ENCODE measurements at places on chromosomes 1 and 21.

DNA sequence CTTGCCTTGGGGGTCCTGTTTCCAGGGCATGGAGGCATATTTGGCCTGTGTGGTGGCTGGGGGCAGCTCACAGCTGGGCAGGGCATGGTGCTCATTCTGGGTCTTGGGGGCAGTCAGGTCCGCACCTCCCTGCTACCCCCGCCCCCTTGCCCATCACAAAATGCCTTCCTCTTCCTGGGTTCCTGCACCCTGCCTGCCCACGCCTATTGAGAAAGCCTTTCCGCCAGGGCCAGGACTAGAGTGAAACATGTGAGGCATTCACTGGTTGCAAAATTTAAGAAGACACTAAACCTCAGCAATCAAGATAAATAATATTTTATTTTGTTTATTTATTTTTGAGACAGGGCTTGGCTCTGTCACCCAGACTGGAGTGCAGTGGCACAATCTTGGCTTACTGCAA lies 19.7 kb downstream of the PTAFR start:
- no peak for DNase-seq

DNA sequence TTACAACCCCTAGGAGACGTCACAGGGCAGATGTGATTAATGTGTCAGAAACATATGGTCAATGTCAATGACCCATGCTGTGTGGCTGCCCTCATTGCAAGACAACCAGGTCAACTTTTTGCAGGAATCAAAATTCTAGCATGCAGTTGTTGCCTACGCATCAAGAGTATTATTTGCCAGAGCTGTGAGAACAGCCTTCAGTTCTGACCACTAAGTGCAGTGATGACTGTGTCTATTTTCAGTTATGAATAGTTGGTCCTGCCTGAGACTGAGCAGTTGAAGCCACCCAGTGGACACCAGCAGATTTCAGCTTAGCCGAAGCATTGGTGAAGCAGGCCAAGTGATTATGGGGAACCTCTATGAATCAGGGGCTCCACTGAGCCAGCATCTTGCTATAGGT lies 47.3 kb downstream of the LYPLAL1 start:
- no peak for DNase-seq

DNA sequence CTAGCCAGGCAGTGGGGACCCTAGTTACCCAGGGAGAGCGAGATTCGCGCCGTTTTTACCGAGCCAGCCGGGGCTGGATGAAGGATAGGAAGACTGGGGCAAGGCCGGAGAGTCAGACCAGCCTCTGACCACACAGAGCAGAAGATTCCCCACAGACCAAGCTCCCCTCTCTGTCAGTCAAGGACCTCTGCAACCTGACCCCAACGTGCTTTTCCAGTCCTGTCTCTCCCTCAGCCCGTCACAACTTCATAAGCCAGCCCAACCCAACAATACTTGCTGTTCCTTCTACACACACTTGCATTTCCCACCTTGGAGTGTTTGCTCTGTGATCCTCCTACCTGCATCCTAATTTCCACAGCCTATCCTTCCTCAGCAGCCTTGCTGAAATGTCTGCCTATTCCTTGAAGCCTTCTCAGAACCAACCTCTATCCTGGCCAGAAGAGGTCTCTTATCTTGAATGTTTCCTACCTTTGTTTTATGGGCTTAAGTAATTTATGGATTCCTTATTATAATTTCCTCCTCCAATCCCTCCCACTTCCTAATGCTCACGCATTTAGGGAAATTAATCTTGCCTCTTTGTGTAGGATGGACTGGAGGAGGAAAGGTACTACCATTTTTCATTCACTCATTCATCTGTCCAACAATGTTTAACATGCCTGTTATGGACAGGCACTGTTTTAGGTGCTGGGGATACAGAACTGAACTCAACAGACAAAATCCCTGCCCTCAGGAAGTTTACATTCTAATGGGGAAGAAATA lies at the start of gene GSTM3:
Gene GSTM3 (minus strand): TSS at position 424 of the 759 bp plus-strand sequence. CDS start 751 bp downstream, outside the sequence.
- no peak for DNase-seq

GRCh38 chr1:52723260-52723659 lies 3.0 kb upstream of the ZYG11B start:
- DNase-seq = no peak

GRCh38 chr1:229694053-229694693 lies 68.1 kb downstream of the URB2 start:
- no peak for DNase-seq

- no peak for DNase-seq
These were observed 32.8 kb downstream of the H3-3A start for GRCh38 chr1:226095286-226095685.

GRCh38 chr1:214027498-214027897 lies 39.7 kb downstream of the PROX1 start:
- DNase-seq = no peak

DNA sequence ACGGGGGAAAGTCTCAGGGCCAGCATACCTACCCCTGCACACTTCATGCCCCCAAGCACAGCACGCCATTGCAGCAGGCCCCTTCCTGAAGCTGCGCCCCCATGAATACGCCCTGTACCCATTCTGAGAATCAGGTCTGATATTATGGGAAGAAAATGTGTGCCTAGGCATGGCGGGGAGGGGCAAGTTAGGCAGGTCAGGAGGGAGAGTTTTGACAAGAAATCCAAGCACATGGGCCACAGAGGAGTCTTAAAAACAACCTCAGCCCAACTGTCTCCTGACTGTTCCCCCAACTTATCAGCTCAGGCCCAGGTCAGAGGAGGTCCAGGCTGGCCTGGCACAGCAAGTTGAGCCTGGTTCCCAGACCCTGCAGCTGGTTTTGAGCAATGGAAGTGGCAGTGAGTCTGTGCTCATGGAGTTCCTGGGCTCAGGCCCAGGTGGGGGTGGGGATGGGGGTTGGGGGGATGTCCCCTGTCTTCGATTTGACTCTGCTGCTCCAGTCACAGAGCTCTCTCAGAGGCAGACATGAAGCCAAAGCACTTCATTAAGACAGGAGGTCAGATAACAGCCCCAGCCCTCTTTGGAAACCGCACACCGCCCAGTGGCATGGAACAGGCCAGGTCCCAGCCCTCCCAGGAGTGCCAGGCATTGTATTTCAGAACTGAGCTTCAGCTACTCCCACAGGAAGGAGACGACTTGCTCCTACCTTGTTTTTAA lies 20.6 kb upstream of the BCAR3 start:
- no peak for DNase-seq

DNA sequence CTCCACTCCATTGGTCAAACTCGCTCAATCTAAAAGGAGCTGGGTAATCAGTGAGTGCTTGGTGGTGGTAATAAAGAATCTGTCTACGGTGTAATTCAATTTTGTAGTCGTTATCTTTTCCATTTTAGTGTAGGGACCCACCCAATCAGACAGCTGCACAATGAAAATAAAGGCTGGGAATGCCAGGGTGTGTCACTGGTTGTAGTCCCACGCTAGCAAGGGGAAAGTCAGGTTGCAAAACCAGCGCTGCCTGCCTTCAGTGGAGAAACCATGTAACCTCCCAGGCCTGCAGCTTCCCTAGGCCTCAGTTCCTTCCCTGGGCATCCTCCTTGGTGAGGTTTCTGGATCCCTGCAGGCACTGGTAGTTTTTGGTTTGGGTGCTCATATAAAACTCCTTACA lies 49.4 kb upstream of the PPP2R5A start:
- no peak for DNase-seq

GRCh38 chr1:109890115-109890953 lies 20.3 kb upstream of the CSF1 start:
- DNase-seq = no peak

GRCh38 chr1:43666608-43667007 lies 16.7 kb downstream of the KDM4A start:
- no peak for DNase-seq

- no peak for DNase-seq
These were observed 56.4 kb upstream of the TPTE start for GRCh38 chr21:10464975-10465374.

DNA sequence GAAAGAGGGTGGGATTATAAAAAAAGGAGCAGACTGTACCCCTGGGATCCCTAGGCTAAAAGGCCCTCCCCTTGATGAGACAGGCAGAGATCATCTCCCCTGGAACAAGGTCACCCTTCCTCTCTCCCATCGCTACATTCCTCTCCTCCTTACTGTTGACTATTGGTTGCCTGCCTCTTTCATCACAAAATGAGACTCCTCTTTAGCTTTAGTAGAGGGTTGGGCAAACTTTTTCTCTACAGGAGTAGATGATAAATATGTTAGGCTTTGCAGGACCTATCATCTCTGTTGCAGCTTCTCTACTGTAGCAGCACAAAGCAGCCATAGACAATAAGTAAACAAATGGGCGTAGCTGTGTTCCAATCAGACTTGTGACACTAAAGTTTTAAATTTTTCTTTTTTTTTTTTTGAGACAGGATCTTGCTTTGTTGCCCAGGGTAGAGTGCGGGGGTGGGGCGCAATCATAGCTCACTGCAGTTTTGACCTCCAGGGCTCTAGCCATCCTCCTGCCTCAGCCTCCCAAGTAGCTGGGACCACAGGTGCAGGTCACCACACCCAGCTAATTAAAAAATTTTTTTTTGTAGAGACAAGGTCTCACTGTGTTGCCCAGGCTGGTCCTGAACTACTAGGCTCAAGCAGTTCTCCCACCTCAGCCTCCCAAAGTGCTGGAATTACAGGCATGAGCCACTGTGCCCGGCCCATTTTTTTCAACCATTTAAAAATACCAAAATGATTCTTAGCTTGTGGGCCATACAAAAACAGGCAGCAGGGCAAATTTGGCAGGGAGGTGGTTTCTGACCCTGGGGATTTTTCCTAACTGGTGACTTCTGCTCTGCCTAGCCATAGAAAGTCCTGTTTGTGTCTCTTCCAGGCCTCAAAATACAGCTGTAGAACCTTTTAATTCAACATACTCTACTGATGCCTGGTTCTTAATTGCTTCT lies 15.1 kb downstream of the MCL1 start:
- DNase-seq = peak; percentile 31

DNA sequence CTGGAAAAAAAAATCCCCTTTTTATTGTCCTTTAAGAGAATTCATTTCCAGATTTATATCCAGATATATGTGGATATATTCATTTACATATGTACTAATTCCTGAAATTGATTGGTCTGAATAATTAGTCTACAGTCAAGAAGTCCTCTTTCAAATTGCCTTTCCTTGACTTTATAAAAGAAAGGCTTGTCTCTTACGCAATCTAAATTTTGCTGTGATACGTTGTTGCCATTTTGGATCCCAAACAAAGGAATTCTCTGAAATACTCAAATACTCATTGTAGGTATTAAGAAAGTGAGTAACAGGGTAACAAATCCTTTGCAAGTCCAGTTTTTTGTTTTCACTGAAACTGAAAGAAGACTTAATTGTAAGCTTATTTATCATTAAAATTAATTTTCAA lies 136.9 kb upstream of the KIAA1614 start:
- no peak for DNase-seq

- DNase-seq = no peak
These were observed 127.4 kb downstream of the FMN2 start for GRCh38 chr1:240219104-240219503.

GRCh38 chr1:14738647-14739046 lies 140.2 kb downstream of the KAZN start:
- DNase-seq = no peak

DNA sequence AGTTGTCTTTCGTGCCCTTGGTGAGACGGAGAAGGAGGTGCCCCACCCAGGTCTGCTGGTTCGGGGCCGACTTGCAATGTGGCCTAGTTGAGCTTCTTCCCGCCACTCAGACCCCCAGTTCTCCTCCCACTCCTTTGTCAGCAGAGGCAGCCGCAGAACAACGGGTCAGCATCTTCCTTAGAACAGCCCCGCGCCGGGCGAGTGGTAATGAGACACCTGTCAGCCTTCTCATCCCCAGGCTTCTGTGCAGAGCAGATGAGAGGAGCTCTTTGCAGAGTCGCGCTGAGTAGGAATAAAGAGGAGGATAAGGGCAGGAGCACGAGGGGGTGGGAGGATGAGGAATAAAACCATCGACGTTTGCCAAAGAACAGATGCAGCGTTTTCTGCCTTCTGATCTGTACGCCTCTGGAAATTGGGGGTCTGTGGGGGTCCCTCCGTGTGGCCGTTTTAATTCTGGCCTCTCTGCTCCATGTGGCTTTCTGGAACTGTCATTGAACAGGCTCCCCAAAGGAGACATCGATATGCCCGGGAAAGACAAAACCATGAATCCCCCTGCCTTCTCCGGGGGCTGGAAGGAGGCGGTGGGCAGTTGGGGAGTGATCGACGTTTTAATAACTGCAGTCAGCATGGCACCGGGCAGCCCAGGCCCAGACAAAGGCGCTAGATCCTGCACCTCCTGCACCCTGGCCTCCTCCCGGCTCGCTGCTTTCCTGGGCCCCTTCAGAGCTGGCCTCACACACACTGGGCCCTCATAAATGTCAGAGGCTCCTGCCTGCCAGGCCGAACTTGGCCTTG lies 27.5 kb upstream of the IGSF21 start:
- no peak for DNase-seq

DNA sequence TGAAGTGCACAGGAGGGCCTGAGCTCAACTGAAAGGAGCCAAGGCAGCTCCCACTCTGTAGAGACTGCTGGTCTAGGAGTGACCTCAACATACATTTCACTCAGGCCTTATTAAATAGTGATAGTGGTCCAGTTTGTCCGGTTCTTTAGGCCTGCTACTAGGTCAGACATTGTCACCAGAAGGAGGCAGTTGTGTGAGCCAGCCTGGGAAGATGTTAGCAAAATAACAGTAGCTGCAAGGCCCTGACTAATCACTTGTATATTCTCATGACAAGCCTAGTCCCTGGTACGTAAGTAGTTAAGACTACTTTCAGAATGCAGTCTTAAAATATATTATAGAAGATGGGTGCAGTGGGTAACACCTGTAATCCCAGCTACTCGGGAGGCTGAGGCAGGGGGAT lies 264.0 kb upstream of the CAMK1G start:
- DNase-seq = no peak

GRCh38 chr1:8540261-8540941 lies 222.5 kb downstream of the SLC45A1 start:
- DNase-seq = no peak

GRCh38 chr1:53894644-53895043 lies 657 bp downstream of the DIO1 start:
- no peak for DNase-seq

GRCh38 chr21:35099310-35099709 lies 50.2 kb upstream of the RUNX1 start:
- no peak for DNase-seq

- DNase-seq = no peak
These were observed 6.4 kb upstream of the SYT2 start for GRCh38 chr1:202716654-202717053.

DNA sequence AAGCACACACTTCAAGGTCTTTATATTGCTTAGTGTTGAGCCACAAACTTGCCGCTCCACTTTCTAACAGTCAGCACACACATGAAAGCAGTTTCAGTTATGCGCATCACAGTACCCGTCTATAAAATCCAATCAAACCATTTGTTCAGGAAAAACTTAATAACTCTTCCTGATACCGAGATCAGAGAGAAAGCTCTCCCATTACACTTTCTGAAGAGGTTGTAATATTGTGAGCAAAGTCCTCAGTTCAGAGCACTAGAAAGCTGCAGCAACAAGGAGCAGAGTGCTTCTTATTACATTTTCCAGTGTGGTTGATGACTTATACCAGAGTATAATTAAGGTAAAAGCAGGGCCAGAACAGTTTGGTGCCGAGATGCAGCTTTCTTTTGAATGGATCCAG lies 102.8 kb upstream of the F3 start:
- DNase-seq = no peak

DNA sequence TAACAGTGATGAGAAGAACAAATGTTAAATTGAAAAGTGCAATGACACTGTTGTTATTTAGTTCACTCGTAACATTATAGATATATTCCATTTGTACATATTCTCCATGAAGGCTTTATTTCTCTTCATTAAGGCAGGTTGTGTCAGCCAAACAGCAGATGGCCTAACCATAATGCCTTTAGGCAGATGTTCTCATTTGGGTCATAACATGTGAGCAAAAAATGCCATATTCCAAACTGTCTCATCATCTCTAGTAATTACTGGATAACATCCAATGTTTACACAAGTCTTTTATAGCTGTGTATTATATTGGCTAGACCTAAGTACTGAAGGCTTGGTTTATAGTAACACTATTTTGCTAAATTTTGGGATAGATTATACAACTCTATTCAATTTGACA lies 87.2 kb upstream of the CHODL start:
- no peak for DNase-seq

Data from activated gamma-delta T cell treated with Interleukin-2 at 50 U/mL for 16 hours (primary cell).